H1 (cell line): ENCODE measurements at places on chromosomes 3 and 15. TPM values are rescaled to one million over a fixed set of nuclear protein-coding genes. Genes with fewer than 3 reads are reported as not detected.

DNA sequence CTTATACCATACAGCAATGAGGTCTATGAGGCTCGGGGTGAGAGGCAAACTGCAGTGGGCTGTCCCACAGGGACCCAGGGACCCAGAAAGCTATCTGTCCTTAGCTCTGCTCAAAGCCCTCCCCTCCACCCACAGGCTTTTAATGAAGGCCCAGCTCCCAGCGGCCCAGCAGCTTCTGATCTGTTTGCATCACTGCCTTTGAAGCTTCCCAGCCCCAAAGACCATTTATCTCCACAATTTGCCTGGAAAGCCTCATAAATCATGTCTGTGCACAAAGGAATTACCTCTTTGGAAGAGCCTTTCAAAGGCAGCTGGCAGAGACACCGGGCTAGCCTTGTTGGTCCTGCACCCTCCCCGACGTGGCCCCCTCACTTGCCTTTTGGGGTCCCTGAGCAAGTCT, 123.9 kb downstream of the RAB11A start:
- DNase-seq, result no peak

LINGO1 gene
- 114 and 166 TPM in 2 replicates for polyA plus RNA-seq

DNA sequence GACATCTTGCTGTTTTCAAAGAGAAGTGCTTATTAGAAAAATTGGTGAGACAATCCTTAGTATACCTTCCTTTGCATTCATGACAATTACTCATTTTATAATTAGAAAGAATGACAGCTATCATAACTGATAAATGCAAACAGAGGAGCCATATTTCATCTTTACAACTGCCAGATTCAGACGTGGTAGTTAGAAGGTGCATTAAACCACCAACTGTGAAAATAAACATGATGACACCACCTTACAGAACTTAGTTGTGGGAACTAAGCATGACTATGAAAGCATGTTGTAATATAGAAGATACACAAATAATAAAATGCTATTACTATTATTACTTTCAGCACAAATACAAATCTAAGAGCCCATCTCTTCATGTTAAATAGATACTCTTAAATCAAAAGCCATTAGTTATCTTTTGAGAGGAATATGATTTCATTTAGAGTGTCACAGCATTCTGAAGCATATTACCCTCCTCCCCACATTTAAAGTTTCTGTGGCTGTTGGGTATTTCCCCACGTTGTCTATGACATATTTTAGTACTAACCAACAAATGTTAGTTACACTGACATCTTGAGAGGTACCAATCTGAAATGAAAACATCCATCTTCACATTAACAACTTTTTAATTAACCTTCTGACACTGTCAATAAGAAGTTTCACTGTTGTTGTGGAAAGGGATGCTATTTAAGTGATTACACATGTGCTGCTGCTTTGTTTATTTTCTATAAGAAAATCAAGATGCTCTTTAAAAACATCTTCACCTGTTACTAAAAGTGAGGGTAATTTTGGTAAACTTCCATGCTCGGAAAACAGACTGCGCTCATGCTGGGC, 163.8 kb downstream of the LSAMP start:
- DNase-seq, result no peak

CGGBP1 gene
- polyA plus RNA-seq, result 15.7 and 22.9 TPM in 2 replicates

CLDN1 gene
- 3.8 and 6.1 TPM in 2 replicates for polyA plus RNA-seq

SLC35G2 gene
- polyA plus RNA-seq, result 2.4 and 6.4 TPM in 2 replicates

GOLGA6L9 gene
- 2.6 and 3.1 TPM in 2 replicates for polyA plus RNA-seq

ZNF660 gene
- polyA plus RNA-seq, result 2.0 and 3.1 TPM in 2 replicates
